ENCODE measurements at places on chromosomes 3 and 15.
A peak's percentile ranks its signal among the peaks of the same experiment; 100 is the strongest.

DNA sequence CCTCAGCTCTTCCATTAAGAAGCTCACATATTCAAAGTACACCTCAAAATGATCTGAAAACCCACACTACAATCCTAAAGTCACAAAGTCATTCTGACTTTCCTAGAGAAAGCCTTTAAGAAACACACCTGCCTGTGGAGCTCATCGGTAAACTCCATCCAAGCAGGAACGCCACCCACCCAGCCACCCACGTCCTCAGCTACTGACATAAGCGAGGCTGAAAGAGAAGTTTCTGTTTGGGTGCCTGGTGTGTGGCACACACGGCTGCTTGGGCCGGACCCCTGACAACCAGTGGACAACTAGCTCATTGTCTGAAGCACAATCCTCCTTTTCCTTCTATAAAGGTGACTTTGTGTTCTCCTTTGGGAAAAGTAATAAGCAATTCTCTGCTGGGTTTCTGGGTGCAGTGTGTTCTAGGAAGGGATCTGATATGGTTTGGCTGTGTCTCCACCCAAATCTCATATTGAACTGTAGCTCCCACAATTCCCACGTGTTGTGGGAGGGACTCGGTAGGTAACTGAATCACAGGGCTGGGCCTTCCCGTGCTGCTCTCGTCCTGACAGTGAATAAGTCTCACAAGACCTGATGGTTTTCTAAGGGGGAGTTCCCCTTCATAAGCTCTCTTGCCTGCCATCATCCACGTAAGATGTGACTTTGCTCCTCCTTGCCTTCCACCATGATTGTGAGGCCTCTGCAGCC, 26.1 kb downstream of the FAM174B start:
- DNase-seq: no peak

DNA sequence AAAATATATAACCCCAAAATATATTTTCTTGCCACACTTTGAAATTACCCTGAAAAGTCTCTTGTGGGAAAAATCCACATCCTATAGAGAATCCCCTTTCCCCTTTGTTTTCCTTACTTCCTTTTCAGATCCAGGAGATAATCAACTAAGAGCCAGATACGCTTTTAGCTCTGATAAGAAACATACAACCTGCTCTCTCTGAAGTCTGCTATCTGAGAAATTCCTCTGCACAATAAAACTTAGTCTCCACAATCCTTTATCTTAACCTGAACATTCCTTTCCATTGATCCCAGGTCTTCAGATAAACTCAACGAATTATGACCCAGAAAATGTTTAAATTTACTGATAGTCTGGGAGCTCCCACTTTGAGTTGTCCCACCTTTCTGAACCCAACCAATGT, 233.4 kb upstream of the SETMAR start:
- DNase-seq: no peak

DNA sequence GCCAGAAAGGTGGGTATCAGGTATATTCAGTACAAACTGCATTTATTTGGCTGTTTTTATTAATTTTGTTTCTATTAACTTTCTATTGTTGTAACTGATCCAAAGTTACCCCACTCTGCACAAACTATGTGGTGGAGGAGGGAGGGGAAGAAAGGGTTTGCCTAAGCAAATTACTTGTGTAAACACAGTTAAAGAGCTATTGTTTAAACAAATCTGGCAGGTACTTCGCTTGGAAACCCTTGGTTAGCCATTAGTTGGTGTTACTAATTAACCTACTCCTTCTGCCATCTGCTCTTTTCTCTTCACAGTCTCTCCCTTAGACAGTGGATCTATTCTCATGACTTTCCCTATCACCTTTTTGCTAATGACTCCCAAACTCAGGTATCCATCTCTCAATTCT, 328.4 kb upstream of the NECTIN3 start:
- DNase-seq: no peak

DNA sequence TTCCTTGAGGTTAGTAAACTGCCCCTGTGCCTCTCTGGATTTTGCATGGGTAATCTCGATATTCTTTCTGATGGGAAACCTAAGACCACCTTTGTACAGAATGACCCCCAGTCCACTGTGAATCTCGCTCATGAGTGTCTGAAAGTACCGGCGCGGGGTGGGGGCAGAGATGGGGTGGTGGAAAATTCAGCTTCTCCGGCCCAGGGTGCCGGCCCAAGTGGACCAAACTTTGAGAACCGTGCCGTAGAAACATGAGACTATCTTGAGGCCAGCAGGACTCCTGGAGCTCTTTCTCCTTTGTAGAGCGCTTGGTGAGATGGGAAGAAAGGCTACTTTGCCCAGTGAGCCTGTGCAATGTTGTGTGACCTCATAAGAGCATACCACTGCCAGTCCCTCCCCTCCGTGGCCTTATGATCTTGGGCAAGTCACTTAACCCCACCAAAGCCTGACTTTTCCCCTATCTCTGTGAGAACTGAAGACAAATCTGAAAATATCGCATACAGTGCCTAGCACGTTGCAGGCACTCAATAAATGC, 40.4 kb upstream of the VEPH1 start:
- DNase-seq: no peak

DNA sequence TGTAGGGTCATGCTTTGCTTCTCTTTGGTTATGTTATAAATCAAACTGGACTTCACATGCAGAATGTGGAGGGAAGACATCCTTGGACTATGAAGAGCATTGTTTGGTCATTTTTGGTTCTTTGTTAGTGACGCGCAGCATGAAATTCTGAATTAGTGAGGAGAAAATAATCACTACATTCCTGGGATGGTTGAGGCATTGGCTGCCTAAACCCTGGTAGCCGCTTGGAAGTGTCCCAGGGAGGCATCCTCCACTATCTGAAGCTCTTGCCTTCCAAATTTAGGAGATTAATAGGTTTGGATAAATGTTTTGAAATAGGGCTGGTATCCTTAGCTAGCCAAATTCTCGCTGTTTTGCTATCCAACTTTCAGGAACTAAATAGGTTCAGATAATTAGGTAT, 96.2 kb downstream of the CLSTN2 start:
- DNase-seq: no peak

DNA sequence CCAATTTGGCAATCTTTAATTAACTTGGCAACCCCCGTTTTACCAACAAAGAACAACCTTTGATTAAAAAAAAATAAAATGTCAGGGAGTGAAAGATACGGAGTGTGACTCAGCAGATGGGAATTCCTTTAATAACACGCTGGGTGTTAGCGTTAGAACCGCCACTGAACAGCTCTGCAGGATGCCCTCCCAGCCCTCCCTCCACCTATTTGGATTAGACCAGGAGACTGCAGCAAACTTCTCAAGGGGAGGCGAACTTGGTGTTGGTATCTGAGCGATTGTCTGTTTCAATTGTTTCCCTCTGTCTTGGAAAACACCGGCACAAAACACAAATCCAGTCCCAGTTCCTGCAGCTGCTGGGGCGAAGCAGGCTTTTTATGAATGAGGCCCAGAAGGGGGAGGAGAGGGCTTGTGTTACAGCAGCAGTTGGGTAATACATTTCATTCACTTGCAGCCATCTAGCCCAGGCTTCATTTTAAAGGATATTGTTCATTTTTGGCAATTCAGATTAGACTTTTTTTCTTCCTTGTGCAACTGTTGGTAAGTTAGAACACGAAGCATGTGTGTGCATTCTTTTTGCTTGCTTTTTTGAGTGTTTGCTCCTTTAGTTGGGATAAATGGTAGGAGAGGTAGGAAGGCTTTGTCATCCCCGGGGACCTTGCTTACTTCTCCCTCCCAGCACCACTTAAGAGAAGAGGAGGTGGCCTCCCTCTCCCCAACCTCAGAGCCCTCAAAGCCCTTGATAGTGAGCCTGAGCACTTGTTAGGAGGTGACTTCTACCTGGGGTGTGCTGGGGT, 152.3 kb downstream of the IGF1R start:
- DNase-seq: peak; percentile 37

DNA sequence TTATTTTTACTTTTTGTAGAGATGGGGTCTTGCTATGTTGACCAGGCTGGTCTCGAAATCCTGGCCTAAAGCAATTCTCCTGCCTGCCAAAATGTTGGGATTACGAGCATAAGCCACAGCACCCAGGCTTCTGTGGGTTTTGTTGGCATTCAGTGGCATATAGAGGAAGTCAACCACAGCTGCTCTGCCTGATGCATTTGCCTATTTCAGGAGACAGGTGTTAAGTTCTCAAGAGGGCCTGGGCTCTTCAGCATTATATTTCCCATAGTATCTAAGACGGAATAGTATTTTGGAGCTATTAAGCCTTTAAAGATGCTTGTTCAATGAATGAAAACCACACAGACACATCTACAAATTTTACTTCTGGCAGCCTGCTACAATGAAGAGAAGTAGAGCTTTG, 73.5 kb upstream of the CSPG5 start:
- no peak for DNase-seq

- DNase-seq: no peak
Measured at GRCh38 chr15:42621386-42621785, 46.0 kb downstream of the STARD9 start.

- DNase-seq: no peak
Measured at GRCh38 chr3:78726545-78726944, 1041.3 kb downstream of the ROBO1 start.

GRCh38 chr3:29942297-29942696, 661.4 kb downstream of the RBMS3 start:
- DNase-seq: no peak

- DNase-seq: no peak
Measured at GRCh38 chr3:126304704-126305103, 52.5 kb downstream of the KLF15 start.

- DNase-seq: no peak
Measured at GRCh38 chr3:124992041-124992440, 57.5 kb upstream of the MUC13 start.

GRCh38 chr3:111303760-111304159, 232.1 kb downstream of the NECTIN3 start:
- DNase-seq: no peak

DNA sequence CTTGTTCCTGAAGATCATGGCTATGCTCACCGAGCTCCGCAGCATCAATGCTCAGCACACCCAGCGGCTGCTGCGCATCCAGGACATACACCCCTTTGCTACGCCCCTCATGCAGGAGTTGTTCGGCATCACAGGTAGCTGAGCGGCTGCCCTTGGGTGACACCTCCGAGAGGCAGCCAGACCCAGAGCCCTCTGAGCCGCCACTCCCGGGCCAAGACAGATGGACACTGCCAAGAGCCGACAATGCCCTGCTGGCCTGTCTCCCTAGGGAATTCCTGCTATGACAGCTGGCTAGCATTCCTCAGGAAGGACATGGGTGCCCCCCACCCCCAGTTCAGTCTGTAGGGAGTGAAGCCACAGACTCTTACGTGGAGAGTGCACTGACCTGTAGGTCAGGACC, 35.2 kb downstream of the NR1I2 start:
- DNase-seq: no peak

DNA sequence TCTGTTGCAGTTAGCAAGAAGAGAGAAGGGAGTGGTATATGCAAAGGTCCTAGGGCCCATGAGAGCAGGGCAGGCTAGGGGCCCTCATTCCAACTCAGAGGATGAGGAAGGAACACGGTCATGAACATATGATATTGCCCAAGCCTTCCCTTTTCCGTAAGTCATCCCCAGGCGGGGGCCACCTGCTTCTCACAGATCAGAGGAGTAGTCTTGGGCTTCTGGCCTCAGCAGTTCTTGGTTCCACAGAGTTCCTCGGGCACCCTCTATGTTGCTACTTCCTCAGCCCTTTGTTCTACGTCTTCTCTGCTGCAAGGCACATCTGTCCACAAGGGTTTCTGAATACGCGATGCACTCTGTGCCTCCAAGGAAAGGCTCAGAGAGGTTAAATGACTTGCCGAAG, 25.3 kb downstream of the EPHB3 start:
- no peak for DNase-seq

GRCh38 chr15:29127506-29128430, 141.9 kb downstream of the NSMCE3 start:
- no peak for DNase-seq

DNA sequence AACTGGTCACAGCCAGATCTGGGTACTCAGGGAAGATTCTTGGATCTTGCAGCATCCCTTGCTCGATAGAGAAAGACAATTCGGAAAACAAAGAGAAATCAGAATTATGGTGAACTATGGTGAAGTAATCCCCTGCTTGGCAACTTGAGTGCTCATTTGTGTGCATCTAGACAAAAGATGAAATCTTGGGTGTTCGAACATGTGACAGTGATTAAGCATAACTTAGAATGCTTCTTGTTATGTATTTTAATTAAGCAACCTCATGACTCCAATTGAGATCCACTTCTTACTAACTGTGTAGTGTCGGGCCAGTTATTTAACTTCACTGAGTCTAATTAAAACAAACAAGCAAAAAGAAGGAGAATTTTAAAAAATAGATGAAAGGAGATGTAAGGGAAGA, 56.5 kb downstream of the ZNF385D start:
- DNase-seq: no peak

DNA sequence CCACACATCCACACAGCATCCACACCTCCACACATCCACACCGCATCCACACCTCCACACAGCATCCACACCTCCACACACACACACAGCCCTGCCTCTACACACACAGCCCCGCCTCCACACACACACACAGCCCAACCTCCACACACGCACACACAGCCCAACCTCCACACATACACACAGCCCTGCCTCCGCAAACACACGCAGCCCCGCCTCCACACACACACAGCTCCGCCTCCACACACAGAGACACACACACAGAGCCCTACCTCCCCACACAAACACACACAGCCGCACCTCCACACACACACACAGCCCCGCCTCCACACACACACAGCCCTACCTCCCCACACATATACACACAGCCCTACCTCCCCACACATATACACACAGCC, 4.7 kb downstream of the MESP1 start:
- no peak for DNase-seq

DNA sequence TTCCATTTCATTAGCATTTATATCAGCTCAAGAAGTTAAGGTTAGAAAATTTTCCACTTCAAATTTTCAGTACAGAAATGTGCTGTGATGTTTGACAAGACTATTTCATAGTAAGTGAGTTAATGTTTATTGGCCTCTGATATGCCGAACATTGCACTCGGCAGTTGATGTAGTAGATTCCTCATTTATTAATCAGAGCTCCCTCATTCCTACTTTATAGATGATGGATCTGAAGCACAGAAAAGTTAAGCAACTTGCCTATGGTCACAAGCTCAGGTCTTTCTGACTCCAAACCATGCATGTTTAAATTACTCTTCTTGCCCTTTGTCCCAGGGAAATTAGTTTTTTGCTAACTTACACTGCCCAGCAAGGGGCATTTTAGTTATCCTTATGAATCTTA, 92.0 kb downstream of the ATG7 start:
- no peak for DNase-seq

DNA sequence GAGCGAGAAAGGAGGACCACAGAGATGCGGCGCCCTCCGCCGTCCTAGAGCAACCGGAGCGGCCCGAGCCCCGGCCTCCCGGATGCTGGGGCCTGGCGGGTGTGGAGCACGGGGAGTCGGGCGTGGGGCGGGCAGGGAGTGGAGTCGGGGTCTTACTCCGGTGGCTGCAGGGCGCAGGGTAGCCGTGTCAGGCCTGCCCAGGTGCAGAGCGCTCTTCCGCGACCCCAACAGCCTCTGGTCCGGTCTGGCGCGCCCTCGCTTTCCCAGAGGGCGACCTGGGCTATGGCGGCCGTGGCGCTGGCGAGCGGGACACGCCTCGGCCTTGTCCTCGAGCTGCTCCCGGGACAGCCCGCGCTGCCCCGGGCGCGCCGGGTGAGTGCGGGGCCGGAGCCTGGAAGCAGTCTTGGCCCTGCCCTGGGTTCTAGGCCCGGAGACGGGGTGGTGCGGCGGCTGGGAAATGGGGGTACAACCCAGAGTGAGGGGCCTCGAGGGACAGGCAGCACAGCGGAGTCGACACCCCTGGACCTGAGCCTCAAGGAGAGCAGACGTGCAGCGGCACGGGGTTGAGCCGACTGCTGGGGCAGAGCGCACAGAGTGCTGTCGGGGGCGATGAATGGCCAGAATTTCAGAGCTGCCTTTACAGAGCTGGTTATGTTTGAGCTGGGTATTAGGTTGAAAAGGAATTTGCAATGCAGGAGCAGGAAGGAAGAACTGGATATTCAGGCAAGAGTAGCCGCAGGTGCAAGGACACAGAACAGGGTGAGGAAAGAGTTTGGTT, at the start of gene ZNF662:
Gene ZNF662 (plus strand): TSS at position 73 of the 778 bp plus-strand sequence. CDS start 1,973 bp downstream, outside the sequence.
- DNase-seq: no peak

Data from hematopoietic multipotent progenitor cell (in vitro differentiated cells).